ENCODE measurements at places on chromosomes 4 and X.

DNA sequence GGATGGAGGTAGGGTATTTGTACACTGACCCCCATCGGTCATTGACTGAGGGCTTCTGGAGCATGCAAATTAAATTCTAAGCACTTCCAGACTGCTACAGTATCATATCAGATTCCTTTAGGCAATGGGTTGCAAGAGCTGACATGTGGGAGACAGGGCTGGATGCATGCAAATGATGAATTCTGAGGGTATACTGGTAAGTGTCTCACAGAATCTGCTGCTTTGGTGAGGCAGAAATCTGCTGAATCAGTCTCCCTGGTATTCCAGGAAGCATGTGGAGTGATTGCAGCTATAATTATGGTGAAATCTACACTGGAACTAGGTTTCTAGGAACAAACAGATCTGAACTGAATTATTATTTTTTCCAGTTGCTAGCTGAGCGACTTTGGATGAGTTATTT lies 684.9 kb upstream of the MAGEB2 start:
- DNase-seq: no peak

GRCh38 chr4:111512081-111512783 lies 633.0 kb upstream of the FAM241A start:
- DNase-seq: no peak

- no peak for DNase-seq
These were observed 6.0 kb downstream of the GAGE10 start for GRCh38 chrX:49309401-49309981.

GRCh38 chrX:78747971-78748370 lies 451 bp downstream of the LPAR4 start:
- DNase-seq: no peak

DNA sequence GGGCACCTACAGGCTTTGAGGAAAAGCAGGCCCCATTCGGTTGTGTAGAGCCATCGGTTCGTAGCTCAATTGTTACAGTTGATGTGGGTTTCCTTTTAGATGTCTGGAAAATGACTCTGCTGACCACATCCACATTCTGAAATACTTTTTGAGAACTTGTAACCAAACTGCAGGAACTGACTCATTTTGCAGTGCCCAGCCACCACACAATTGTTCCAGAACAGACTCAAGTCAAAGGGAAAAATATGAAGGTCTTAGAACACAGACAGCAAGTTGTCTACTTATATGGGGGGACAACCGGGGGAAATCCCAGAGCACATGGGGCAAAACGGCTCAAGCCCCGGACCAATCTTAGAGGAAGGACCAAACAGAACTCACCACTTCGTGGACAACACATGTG lies 557.6 kb upstream of the DIPK2B start:
- no peak for DNase-seq

Measured in stimulated activated CD8-positive, alpha-beta memory T cell treated with anti-CD3 and anti-CD28 coated beads, Interleukin-4, amount 100 ng/mL, for 1 hour (primary cell).